ENCODE measurements at places on chromosomes 2 and 18. TPM values are rescaled to one million over a fixed set of nuclear protein-coding genes. Genes with fewer than 3 reads are reported as not detected.

DNA sequence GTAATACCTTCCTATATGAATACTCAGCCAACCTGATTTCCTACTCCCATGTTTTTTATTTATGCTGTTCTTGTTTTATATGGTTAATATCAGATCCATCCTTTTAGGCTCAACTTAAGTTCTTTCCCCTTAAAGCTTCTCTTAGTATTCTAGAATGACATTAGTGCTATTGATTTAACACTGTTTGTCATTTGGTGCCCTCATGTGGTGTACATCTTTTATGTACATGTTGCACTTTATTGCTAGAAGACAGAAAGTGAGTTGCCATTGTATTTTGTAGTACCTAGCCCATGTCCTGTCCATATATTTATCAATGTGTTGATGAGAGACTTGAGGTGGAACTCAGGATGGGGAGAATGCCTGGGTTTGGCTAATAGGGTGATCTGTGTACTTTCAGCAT lies 2.5 kb downstream of the HTRA2 start:
- peaks cover 31% of the 10 kb centered on the region for H3K4me1 ChIP-seq
- peaks cover 46% of the 10 kb centered on the region for H3K36me3 ChIP-seq
- no peak for DNase-seq
- H3K27ac ChIP-seq, result peak overlapping the region; percentile 67
- peak overlapping the region; percentile 26 for H3K4me3 ChIP-seq
- H3K27me3 ChIP-seq, result no peaks in the 10 kb centered on the region

GRCh38 chr18:1304392-1304992 lies 399.8 kb downstream of the ADCYAP1 start:
- H3K4me3 ChIP-seq, result no peak overlapping the region
- no peaks in the 10 kb centered on the region for H3K4me1 ChIP-seq
- H3K36me3 ChIP-seq, result no peaks in the 10 kb centered on the region
- H3K27me3 ChIP-seq, result no peaks in the 10 kb centered on the region
- DNase-seq, result no peak

DNA sequence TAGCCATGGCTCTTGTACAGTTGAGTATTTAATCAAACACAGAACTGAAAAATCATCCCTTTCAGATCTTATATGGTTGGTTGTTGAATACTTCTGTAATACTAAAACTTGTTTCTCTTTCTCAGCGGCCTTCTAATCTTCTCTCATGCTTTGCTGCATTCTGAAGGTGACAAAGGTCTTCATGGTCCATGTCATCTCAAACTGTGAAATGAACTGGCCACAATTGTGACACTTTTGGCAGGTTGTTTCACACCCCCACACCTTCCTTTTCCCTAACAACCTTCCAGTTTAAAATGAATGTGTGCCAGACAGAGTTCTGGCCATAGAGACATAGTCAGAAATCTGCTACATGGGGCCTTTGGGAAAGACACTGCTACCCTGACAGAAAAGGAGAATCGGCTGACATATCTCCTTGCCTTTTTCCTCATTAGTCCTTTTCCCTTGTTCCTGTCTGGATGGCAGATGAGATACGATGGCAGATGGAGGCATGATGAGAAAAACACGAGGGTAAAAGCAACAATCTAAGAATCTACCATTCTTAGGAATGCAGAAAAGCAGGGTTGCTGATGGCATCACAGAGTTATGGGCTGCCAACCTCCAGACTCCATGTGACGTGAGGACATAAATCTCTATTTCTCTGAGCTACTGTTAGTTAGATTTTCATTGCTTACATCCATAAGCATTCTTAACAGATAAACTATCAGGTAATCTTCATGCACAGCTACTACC lies 106.5 kb downstream of the PIGN start:
- no peak overlapping the region for H3K4me3 ChIP-seq
- DNase-seq, result no peak
- peaks cover 7% of the 10 kb centered on the region for H3K36me3 ChIP-seq
- no peaks in the 10 kb centered on the region for H3K27me3 ChIP-seq
- H3K4me1 ChIP-seq, result peaks cover 7% of the 10 kb centered on the region

Gene NGEF
- total RNA-seq, result not detected

Data from activated CD8-positive, alpha-beta T cell treated with anti-CD3 and anti-CD28 coated beads for 36 hours (primary cell).